CD4-positive, alpha-beta T cell treated with Interleukin-17A for 1 hour (primary cell): ENCODE measurements at places on chromosomes 1 and 21.

- DNase-seq = no peak
These were observed 10.9 kb downstream of the PTCH2 start for GRCh38 chr1:44832056-44832705.

DNA sequence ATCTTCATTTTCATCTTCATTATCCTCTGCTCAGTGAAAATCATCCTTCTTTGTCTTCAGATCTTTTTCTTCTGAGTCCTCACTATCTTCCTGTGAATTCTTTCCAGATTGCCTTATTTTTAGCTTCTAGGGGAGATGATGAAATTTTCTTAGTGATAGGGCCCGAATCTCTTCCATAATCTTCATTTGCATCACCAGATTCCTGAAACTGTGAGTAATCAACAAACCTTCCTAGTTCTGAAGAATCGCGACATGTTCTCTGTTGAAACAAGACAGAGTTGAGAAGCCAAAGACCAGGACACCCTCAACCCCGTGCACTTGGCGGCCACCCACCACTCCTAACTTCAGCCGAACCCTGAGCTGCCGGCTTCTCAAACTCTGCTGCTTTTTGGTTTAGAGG, 92.8 kb upstream of the CDC42BPA start:
- DNase-seq = no peak

DNA sequence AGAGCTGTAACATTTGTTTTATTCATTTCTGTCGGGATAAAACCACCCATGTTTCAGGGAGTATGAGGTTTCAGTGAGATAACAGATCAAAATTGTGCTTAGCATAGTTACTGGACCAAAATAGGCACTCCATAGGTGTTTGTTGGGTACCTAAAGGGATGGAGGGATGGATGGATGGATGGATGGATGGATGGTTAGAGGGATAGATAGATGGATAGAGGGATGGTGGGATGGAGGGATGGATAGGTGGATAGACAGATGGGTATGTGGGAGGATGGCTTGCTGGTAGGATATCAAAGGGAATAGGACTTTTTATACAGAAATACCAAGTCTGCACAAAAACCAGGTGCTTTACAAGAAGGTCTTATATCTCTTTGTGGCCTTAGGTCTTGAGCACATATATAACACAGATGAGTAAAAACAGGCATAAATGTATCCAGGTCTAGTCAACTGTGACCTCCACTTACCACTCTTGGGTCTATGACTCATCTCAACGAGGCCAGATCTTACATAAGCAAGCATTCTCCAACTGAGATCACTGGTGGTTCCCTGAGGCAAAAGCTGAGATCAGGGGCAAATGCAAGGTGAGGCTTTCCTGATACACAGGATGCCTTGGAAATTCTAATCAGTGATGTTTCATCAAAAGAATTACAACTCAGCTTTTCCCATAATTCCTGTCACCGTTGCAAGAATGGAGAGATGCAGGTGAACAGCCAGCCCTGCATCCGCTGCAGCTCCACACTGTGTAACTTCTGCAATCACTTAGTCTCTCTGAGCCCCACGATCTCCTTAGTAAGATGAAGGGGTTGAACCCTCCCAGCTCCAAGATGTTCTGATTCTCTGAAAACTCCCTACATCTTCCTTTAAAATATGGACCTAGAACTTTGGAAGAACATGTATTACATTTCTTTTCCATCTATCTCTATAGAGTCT, 32.0 kb downstream of the PTAFR start:
- no peak for DNase-seq

- no peak for DNase-seq
These were observed 259.6 kb upstream of the ST6GALNAC5 start for GRCh38 chr1:76607717-76608116.

- no peak for DNase-seq
These were observed 29.4 kb downstream of the VPS26C start for GRCh38 chr21:37237764-37238163.

- peak; percentile 74 for DNase-seq
These were observed 876 bp downstream of the RAB29 start for GRCh38 chr1:205774198-205775014.

DNA sequence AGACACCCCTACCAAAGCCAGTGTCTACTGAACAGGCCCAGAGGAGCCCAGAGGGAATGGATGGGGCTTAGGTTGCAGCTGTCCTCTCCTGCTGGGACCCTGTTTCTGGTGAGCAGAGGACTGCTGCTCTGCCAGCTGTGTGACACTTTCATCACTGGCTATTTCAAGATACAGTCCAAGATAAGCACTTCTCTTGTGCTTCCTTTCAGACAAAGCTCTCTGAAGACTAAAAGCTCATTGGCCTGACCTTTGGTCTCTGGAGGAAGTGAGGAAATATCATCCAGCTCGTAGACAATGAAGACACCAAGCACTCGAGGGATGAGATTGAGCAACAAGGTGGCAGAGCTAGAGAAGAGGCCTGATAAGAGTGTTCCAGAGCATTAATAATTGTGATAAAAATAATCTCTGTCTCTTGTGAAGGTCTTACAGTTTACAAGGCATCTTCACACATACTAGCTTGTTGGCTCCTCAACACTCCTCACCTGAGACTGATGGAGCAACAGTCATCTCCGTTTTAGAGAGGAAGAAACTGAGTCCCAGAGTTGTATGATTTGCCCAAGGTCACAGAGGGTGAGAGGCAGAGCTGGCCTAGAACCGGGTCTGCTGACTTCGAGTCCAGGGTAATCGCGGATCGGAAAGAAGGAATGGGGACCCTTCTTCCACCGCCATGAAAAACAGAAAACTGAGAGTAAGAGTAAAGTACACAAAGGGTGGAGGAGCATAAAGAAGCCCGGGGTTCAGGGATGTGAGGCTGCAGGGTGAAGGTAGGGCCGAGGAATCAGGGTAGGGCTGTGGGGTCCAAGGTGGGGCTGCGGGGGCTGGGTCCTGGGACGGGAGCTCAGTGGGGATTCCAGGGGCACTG, 666 bp downstream of the PAFAH2 start:
- DNase-seq = peak; percentile 39

GRCh38 chr1:22854688-22855565, 117.7 kb downstream of the LACTBL1 start:
- DNase-seq = no peak

DNA sequence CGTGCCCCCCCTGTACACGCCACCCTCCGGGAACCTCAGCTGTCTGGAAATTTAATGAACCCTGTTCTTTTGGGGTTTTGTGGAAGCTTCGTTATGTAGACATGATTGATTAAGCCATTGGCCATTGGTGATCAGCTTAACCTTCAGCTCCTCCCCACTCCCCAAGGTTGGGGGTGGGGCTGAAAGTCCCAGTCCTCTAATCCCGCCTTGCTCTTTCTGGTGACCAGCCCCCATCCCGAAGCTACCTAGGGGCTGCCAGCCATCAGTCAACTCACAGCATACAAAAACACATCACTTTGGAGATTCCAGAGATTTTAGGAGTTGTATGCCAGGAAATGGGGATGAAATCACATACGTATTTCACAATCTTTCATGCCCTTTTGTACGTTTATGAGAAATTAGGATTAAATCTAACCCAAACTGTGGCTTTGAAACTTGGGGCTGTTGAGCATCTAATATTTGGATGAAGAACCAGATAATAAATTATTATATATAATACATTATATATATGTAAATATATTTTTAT, 52.3 kb downstream of the BACE2 start:
- no peak for DNase-seq

DNA sequence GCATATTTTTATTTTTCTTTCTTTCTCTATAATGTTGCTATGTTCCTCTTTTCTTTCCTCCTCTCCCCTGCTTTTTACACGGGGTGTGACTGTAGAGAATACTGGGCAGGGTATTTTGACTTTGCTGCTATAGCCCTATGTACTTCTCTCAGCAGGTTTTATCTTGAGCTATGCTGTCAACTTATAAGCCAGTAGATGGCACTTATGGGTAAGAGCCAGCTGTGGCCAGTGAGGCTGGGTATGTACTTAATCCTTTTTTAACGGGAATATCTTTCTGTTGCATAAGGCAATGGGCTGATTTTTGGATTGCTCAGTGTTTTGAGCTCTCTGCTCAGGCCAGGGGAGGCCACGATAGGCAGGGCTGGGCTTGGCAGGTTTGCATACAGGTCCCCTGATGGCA, 99.0 kb downstream of the KCNK2 start:
- no peak for DNase-seq

GRCh38 chr1:5622412-5622811, 369.8 kb downstream of the NPHP4 start:
- no peak for DNase-seq

GRCh38 chr1:80468356-80468755, 1332.4 kb upstream of the ADGRL2 start:
- no peak for DNase-seq

- DNase-seq = no peak
These were observed 61.0 kb downstream of the IGSF5 start for GRCh38 chr21:39805983-39806382.

DNA sequence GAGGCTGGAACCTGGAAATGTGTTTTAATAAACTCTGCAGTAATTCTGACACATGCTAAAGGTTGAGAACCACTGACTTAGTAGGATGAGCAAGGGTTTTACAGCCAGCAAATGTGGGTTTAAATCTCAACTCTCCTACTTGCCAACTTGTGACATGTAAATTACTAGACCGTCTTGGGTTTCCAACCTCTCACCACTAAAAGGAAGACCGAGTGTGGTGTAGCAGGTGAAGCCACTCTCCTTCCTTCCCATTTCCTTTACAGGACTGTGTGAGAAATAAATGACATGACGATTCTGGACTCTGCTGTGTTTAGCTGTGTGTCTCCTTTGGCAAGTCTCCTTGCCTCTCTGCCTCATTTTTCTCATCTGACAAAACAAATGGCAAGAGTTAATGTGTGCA, 49.5 kb upstream of the DNAJC6 start:
- DNase-seq = no peak

- DNase-seq = no peak
These were observed 110.4 kb upstream of the IFFO2 start for GRCh38 chr1:19066874-19067181.

DNA sequence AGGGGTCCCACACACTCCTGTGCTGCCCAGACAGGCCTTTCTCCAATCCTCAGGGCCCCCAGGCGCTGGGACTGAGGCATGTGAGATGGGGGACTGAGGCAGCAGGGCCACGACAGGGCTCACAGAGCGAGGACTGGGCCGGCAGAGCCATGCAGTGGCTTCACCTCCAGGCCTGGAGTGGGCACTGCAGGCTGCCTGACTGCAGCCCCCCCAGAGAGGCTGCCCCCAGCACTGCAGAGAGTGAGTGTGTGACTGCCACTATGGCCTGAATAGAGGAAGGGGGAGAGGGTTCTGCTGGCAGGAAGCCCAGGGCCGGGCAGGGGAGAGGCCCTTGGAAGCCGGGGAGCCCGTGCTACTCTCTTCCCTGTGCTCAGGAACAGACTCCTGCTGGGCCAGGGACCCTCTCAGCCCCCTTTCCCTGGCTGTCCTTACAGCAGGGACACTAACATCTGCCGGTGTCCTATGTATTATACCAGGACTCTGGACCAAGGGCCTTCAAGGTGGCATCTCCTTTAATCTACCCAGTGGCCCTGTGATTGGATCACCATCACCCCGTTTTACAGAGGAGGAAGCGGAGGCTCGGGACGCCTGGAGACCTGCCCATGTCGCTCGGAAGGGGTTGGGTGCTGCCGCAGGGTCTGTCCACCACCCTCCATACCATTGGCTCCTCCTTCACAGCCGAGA, 20.2 kb upstream of the PLEKHG5 start:
- DNase-seq = no peak

DNA sequence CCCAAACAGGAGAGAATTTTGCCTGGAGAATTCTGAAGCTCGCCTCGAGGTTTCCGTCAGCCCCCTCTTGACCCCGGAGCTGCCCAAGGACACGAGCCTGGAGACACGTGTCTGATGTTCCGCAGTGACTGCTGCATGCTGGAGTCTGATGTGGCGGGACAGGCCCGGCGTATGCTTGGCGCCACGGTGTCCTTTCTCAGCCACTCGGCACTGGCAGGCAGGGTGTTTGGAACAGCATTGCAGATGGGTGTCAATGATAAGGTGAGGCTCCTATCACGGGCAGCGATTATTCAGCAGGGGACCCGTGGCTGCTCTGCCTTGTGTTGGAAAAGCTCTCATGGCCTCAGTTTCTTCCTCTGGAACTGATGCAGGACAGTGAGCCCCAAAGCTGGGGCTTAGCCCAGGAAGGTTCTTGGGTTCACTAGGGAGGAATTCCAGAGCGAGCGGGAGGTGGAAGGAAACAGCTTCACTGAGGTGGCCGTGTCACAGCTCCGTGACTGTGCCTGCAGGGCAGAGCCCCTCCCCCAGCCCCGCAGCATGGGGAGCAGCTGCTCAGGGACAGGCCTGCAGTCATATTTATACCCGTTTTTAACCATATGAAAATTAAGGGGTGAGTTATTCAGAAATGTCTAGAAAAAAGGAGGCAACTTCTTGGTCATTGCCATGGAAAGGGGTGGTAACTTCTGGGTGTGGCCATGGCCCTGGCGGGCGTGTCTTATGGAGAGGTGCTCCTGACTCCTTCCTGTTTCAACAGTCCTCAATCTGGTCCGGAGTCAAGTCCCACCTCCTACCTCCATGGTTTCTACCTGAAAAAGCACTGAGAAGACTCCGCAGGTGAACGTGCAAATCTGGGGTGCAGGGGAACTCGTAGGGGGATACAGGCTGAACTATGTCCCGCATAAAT, 123.4 kb downstream of the SIK1 start:
- no peak for DNase-seq

GRCh38 chr1:59046730-59047157, 250.2 kb upstream of the FGGY start:
- DNase-seq = peak; percentile 61

GRCh38 chr1:205374210-205375078, 17.7 kb upstream of the KLHDC8A start:
- no peak for DNase-seq

- no peak for DNase-seq
These were observed 35.4 kb downstream of the DISP3 start for GRCh38 chr1:11514366-11514765.

DNA sequence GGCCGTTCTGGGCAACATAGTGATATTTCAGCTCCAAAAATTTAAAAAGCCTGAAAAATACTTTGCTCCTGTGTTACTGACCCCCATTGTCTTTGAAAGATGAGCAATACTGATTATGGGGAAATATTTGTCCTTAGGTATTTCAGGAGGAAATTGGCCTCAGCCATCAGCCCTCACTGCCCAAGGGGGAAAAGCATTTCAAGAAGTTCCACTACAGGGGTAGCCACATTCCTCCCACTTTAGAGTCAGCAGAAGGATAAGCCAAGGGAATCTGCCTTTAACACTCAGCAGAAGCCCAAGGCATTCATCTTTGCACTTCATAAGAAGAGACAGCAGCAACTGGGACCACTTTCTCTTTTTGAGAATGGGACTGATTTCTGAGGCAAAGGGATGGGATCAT, 40.5 kb upstream of the ZNF326 start:
- no peak for DNase-seq
